Stimulated activated CD8-positive, alpha-beta memory T cell treated with anti-CD3 and anti-CD28 coated beads, Interleukin-15, amount 100 ng/mL, for 48 hours (primary cell): ENCODE measurements at places on chromosomes 1 and 21.

- no peak for DNase-seq
These were observed 4.5 kb downstream of the MAGI3 start for GRCh38 chr1:113394863-113395259.

- DNase-seq: no peak
These were observed 95.6 kb upstream of the SNX7 start for GRCh38 chr1:98565951-98566350.

DNA sequence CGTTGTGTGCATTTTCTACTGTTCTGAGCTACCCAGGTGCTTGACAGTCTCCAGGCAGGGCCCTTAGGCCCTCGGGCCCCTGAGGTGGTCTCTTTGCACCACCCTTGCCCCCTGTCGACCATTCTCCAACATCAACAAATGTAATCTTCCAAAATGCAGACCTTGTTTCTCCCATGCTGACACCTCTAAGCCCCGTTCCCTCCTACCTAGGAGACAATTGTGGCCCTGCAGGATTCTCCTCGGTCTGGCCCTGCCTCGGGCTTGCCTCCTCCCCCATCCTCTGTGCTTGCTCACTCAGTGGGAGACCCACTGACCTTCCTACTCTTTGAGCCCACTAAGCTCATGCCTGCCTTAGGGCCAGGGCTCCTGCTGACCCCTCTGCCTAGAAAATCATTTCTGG, 104.2 kb upstream of the TARDBP start:
- no peak for DNase-seq

GRCh38 chr1:26831059-26831458, 4.6 kb downstream of the ZDHHC18 start:
- no peak for DNase-seq

- DNase-seq: no peak
These were observed 6.3 kb upstream of the TRIM33 start for GRCh38 chr1:114517348-114517747.

DNA sequence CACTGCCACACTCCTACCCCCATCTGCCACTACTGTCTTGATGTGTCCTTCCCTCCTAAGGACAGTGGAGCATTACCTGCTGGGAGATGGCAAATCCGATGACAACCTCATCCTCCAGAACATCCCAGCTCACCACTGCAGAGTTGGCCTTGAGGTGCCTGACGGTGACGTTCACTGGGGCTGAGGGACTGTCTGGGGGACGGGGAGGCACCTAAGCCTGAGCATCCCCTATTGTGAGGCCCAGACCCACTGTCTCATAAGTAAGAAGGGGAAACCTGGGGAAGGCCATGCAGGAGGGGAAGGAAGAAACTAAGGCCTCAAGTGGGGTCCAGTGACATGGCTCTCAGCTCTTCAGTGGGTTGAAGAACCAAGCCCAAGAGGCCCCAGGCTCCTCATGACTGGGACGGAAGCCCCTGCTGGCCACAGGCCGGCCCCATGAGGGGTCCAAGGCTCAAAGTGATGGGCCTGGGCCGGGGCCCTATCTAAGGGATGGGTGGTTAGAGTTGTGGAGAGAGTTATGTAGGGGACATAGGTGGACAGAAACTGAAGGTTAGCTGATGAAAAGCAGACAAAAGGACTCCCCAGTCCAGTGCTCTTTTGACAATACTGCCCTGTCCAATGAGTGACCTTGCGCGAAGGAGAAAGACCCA, 1.8 kb downstream of the FNDC5 start:
- no peak for DNase-seq

DNA sequence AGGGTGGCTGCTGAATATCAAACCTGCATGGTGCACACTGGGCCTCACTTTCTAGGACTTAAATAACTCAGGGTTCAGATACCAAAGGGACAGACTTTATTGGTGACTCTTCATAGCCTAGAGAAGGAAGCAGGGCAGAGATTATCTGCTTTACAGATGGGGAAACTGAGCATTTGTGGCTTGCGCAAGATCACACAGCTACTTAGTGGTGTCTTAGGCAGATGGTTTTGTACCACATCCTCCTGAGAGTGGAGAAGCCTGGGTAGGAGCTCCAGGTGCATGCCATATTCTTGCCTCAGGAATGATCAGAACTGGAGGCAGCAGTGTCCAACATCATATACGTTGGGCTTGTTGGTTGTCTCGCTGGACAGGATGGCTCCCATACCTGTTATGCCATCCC, 6.8 kb upstream of the DPH2 start:
- no peak for DNase-seq

DNA sequence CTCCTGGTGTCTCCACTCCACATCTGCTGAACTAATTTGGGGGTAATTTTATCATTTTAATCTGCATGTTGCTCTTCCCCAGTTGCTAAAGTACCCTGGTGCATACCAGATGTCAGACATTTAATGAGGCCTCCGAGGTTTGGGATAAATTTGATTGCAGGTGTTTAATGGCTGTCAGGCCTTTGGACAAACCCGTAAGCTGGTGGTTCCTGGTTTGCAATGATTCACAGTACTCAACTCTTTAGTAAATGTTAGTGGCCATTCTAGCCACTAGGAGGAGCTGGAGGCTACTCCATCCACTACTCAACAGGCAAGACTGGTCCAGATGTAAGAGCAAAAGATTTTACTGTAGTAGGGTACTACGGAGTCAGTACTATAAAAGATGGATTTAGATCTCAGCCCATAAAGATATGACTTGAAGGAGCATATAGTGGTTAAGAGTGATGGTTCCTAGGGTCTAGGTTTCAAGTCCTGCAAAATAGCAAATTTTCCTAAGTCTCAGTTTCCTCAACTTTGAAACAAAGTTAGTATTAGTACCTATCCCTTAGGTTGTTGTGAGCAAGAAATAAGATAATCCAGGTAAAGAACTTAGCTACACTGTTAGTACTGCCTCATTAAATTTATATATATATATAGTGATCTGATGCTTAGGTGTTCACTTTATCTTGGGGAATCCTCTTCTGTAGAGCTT, 132.8 kb downstream of the SNX7 start:
- peak; percentile 6 for DNase-seq

GRCh38 chr1:67646145-67647035, 38.6 kb upstream of the GADD45A start:
- no peak for DNase-seq

- no peak for DNase-seq
These were observed 1.7 kb downstream of the FMN2 start for GRCh38 chr1:240093120-240093961.

DNA sequence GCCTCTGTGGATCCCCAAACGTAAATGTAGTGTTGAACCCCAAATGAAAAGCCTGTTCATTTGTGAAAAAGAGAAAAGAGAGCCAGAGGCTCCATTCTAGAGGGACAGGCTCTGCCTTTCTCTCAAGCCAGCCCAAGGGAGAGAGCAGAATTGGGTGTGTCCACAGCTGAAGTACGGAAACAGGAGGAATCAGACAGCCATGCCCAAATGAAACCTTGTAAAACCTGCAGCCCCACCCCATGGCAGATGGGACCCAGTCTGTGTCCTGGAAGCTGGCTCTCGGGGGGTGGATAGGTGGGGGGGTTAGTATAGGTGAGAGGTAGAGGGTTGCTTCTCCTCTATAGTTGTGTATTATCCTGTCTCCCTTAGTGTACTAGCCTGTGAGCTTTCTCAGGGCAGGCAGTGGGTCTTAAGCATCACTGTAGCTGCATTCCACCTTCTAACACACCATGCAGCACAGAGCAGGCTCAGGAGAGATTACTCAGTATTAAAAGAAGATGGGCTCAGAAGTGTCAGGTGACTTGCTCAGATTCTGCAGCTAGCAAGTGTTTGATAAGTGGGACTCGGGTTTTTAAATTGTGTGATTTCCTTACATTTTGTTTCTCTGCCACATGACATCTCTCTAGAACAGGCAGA, 67.4 kb upstream of the SIPA1L2 start:
- no peak for DNase-seq

- DNase-seq: no peak
These were observed 20.3 kb downstream of the ARHGEF10L start for GRCh38 chr1:17559615-17560419.

- no peak for DNase-seq
These were observed 66.2 kb downstream of the ATP2B4 start for GRCh38 chr1:203692565-203693470.

DNA sequence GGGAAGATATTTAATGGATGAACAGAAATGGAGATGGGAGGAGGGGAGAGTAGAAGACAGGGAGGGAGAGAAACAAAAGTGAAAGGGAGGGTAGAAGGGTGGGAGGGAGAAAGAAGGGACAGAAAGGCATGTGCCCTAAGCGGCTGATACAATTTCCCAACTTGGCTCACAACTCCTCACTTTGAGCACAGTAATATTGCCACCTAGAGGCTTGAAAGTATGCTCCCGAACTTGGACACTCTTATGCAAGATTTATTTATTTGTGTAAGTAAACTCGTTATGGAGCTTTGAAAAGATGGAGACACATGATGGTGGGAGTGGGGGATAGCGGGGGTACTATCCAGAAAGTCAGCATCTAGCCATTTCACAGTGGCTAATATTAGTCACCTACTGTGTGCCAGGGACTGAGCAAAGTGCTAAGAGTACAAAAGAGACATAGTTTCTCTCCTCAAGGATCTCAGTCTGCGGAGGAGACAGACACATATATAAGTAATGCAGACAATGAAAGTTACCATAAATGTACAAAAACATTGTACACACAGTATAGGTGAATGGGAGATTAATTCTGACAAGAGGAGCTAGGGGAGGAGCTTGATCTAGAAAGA, 189.7 kb downstream of the SEC16B start:
- DNase-seq: no peak

- DNase-seq: no peak
These were observed 30.6 kb upstream of the EXO1 start for GRCh38 chr1:241817331-241817792.

GRCh38 chr1:26684763-26685508, 10.9 kb upstream of the ARID1A start:
- DNase-seq: no peak

- no peak for DNase-seq
These were observed 175.3 kb downstream of the GALNT2 start for GRCh38 chr1:230242326-230242725.

DNA sequence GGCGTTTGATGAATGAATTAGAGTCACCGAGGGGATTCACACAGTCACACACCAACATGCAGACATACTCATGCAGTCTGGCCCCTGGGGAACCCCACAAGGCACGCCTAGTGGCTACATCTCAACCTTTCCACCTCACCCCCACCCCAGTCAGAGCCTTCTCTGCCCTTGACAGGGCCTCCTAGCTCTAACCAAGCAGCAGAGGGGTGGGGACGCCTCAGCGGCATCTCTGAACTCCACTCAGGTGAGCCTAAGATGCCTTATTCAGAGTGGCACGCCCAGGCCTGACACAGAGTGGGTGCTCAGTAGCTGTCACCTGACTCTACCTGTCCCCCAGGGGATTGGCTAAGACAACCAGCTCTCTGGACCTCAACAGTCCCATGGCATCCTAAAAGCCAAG, 3.7 kb upstream of the SDC3 start:
- DNase-seq: peak; percentile 19

GRCh38 chr1:35883635-35884101, 659 bp downstream of the AGO1 start:
- DNase-seq: peak; percentile 34

DNA sequence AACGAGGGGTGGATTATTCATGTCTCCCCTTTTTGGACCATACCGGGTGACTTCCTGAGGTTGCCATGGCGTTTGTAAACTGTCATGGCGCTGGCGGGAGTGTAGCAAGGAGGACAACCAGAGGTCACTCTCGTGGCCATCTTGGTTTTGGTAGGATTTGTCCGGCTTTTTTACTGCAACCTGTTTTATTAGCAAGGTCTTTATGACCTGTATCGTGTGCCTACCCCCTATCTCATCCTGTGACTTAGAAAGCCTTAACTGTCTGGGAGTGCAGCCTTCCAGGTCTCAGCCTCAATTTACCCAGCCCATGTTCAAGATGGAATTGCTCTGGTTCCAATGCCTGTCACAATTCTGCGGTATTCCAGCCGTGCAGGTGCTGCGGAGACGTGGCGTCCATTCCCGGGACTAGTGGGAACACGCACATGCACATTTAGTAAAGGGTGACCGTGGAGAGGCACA, 40.2 kb upstream of the ZNF496 start:
- no peak for DNase-seq

GRCh38 chr1:66510407-66510806, 23.5 kb upstream of the SGIP1 start:
- no peak for DNase-seq

GRCh38 chr1:41360074-41360785, 1.0 kb upstream of the FOXO6 start:
- no peak for DNase-seq

DNA sequence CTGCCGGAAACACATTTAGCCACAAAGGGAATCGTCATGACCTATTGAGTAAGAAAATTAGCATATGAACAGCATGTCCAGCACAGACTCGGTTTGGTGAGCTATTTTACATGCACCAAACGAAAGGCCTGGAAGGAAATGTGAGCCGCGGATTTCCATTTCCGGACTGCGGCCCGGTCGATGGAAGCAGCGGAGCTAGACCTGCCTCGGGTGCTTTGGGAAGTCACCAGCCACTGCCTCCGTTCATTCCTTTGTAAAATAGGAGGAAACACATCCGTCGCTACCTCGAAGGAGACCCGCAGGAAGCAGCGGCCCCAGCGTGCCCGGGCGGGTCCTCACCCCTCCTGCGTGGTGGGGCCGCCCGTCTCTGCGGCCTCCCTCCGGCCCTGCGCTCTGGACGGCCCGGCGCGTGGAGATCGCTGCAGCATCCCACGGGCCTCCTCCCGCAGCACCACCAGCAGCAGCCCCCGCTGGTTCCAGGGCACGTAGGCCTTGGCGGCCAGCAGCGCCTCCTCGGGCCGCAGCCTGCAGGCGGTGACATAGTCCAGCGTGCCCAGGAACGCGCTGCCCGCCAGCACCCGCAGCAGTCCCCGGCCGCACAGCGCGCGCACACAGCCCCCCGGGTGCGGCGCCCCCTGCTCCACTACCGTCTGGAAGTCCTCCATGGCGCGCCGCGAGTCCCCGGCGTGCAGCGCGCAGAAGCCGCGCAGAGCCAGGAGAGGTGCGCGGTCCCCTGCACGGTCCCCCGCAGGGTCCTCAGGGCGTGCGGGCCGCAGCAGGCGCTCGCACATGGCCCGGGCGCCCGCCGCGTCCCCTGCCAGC, 12.1 kb downstream of the TTC34 start:
- DNase-seq: no peak

DNA sequence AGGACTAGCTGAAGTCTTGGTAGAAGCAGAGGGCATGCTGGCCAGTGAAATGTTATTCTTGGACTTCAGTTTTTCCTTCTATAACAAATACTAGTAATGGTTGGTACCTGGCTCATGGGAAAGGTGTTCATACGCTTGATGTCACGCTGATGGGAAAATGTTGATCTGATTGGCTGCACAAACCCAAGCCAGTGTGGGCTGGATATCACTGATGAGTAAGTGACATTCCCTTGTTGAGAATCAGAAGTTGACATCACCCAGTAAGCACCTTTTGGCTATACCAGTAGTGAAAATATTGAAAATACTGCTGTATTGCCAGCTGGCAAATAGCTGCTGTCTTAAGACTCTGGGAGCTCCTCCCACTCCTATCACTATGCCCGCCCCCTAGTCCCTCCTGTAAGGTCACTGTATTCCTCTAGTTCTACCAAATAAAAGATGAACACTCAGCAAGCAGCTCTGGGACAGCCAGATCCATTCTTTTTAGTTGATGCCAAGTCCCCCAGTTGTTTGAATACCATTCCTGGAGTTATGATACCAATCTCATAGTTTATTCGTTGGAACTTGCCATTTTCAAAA, 168.2 kb downstream of the GRIK1 start:
- DNase-seq: no peak
